NCI-H1105 treated with DMSO at 0.1 percent for 48 hours (cell line): ENCODE measurements at places on chromosomes 7 and 10.

- DNase-seq = no peak
Measured at GRCh38 chr10:73816917-73817729, 5.7 kb upstream of the NDST2 start.

DNA sequence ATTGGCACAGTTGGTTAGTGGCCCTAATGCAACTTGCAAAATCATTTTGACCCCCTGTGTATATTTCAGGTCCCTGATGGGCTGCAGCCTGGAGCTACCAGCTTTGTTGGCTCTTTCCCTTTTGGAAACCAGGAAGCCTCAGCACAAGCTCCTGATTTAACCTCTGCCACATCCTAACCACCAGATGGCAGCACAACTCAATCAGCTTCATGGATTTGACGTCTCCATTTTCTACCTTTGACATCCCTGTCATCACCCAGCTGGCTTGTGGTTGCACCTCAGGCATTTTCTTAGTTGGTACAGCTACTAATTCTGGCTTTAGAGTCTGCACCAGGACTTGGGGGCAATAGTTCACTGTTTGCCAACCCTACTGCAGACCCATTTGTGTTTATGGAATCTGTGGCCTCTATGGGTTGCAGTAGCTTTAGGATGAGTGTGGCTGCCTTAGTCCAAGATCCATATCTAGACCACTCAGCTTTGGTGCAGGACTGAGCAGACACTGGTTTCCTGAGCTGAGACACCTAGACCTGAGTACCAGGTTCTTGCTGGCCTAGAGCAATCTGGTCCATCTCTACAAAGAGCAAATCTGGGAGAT lies 456.2 kb downstream of the REEP3 start:
- peak; percentile 14 for DNase-seq

DNA sequence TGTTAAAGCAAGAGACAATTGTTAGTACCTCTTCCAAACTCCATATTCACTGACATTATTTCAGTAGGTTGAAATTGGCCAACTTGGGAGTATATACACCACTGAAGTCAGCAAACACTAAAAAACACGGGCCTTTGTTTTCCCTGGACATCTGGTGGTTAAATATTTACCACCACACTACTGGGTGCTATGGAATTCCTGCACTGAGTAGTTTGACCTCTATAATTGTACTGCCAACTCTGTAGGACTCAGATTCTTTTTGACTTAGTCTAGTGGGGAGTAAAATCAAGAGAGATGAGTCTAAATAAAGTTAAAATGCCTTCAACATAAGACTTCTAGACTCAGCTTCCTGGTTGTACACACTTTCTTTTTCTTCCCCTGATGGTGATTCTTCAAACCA lies 41.3 kb upstream of the TES start:
- no peak for DNase-seq

DNA sequence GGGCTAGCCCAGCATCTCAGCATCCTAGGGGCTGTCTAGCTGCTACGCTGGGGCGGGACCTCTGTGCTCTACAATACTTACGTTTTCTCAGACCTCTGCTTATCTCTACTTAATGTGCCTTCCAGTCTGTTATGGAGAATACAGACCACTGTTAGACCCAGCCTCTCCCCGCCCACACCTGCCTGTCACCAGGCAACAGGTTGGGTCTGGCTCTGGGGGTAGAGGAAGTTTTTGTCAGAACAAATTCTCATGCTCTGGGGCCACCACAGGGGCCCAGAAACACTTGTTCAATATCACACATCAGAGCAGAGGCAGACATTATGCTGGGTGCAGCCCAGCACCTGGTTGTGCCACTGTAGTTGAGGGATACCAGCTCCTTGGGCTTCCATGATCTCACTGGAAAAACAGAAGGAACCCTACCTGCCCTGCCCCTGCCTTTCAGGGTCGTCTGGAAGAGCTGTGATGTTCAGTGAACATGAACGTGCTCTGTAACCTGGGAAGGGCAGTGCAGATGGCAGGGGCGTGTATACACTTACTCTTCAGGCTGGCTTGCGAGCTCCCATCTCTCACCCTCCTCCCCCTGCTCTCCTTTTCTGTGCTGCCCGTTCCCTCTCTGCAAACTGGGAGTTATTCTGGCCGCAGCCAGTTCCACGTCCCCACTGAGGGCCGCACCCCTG lies 135.2 kb upstream of the PODXL start:
- no peak for DNase-seq

- no peak for DNase-seq
Measured at GRCh38 chr10:102254426-102254825, 9.1 kb downstream of the GBF1 start.

GRCh38 chr7:1078519-1078918 lies 9.4 kb upstream of the GPER1 start:
- no peak for DNase-seq

GRCh38 chr10:74930965-74931364 lies 104.6 kb downstream of the KAT6B start:
- peak; percentile 7 for DNase-seq

- no peak for DNase-seq
Measured at GRCh38 chr7:151754142-151754590, 122.7 kb downstream of the PRKAG2 start.

DNA sequence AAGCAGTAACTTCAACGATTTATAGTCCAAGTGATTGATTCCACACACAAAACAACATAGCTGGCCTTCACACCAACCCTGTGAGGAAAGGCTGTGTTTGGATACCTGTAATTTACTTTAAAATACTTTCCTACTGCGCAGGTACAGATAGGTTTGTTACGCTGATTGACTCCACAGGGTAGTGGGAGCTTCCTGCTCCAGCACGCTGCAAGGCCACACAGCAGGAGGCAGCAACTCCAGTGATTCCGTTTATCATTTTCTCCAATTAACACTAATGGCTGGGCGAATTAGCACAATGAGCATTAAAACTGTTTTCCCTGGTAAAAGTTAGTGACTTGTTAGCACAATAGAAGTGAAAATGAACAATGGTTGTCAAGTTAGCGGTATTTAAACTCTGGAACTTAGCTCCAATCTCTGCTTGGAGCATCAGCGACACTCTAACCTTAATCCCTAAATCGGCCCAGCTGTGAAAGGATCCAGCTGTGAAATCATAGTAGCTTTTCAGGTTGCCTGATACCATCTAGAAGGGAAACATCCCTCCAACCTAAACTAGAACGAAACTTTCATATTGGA lies 959 bp downstream of the DCLRE1C start:
- DNase-seq = no peak

- DNase-seq = peak; percentile 75
Measured at GRCh38 chr7:18345641-18346234, 149.8 kb upstream of the HDAC9 start.

GRCh38 chr7:55557666-55558188 lies 14.6 kb downstream of the VOPP1 start:
- DNase-seq = no peak

GRCh38 chr10:52551046-52551445 lies 221.5 kb downstream of the MBL2 start:
- DNase-seq = no peak

DNA sequence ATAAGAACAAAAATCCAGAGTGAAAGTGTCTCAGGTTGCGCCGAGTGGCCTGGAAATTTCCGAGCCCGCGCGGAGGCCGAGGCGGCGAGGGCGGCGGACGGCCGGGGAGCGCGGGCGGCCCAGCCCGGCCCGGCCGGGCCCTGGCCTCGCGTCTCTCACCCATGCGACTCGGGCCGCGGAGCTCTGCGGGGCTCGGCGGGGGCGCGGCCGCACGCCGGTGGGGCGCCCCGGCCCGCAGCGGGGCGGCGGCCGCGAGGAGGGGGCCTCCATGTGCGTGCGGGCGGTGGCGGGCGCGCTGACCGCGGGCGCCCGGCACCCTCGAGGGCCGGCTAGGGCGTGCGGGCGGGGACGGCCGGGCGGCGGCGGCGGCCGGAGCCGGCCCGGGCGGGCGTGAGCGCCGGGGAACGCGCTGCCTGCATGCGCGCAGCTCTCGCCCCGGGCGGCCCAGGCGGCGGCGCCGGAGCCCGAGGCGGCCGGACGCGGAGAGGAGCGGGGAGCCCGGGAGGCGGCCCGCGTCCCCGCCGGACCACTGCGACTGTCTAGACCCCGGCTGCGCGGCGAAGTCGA lies 302 bp upstream of the EN2 start:
- DNase-seq = no peak

DNA sequence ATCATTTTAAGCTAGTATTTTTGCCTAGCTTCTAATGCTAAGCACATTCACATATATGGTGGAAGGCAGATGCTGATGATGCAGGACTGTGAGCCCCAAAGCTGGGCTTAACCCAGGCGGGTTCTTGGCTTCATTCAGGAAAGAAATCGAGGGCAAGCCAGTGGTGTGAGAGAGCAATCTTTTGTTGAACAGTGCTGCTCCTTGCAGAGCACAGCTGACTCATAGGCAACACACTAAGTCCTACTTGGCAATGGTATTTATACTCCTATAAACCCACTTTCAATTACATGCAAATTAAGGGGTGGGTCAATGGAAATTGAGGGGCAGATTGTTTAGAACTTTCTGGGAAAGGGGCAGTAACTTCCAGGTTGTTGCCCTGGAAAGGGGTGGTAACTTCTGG lies 42.0 kb upstream of the CELF2 start:
- no peak for DNase-seq

GRCh38 chr7:80847027-80847426 lies 71.8 kb downstream of the SEMA3C start:
- DNase-seq = no peak

GRCh38 chr10:7788639-7789286 lies 786 bp downstream of the ATP5F1C start:
- DNase-seq = no peak

DNA sequence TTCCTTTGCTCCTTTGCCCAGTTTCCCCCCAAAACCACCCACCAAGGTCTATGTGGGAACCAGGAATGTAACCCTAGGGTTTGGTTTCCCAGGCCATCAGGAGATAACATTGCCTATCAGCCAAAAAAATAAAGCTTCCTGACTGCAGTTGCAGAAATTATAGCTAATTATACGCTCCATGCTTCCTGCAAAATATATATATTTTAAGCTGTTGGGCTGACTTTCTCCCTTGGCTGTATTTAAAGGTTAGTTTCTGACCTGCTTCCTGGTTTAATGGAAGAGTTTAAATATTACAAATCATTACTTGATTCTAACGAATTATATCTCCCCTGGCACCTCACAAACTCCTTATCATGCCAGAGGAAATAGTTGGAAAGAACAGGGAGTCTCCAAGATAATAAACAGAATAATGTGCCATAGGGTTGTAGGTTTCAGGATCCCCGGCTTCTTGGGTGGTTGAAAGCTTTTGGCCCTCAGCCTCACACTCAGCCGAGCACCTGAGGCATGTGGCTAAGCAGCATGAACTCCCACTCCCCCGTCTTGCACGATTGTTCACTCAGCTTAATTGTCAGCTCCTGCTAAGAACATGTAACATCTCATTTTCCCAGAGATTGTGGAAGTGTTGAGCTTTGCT lies 79.9 kb downstream of the FZD1 start:
- no peak for DNase-seq

GRCh38 chr10:88187472-88187871 lies 324.0 kb downstream of the PTEN start:
- DNase-seq = no peak

DNA sequence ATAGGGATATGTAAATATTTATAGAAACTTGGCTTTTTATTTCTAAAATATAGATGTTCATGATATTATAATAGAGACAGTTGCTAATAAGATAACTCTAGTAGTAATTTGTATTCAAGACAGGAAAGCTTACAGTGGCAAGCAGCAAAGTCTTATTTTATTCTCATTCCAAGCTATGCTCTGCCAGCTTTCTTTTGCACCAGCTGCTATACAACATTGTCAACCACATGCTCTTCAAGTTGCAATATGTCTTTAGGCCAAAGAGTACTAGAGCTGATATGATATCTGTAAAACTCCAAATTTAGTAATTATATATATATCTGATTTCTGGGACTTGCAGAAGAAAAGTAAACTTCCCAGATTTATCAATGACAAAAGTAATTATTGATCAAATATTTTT lies 350.1 kb downstream of the HGF start:
- no peak for DNase-seq

- DNase-seq = no peak
Measured at GRCh38 chr7:122307228-122307621, 2.7 kb upstream of the FEZF1 start.

GRCh38 chr7:106216517-106216922 lies 68.3 kb downstream of the NAMPT start:
- DNase-seq = no peak

DNA sequence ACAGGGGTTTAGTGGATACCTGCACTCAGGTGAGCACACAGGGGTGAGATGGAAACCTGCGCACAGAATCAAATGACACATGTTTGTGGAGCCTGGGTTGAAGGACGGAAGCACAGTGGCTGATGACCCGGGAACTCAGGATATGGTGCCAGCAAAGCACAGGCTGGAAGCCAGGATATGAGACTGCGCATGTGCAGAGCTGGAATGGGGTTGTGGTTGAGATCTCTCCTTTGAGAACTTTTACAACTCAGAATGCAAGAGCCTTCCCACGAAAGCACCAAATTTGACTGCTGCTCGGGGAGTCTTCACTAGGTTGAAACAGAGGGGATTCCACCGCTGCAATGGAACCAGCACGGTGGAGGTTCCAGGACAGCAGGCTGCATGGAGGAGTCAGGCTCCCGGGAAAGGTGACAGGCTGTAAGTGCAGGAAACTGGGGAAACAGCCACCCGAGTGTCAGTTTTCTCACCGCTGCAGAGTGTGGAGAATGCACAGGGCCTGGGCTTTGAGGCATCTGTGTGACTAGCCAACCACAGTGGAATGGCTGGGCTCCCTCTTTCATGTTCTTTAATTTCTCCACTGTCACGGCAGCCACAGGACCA lies 133.4 kb upstream of the TCERG1L start:
- DNase-seq = no peak

GRCh38 chr7:4134631-4135030 lies 547.5 kb upstream of the FOXK1 start:
- DNase-seq = no peak

GRCh38 chr10:55141892-55142291 lies 340.9 kb upstream of the PCDH15 start:
- no peak for DNase-seq

- no peak for DNase-seq
Measured at GRCh38 chr7:99229234-99229633, 21.3 kb upstream of the KPNA7 start.

- DNase-seq = no peak
Measured at GRCh38 chr7:44292876-44293560, 32.4 kb downstream of the CAMK2B start.

- DNase-seq = no peak
Measured at GRCh38 chr7:90968871-90969270, 295.4 kb upstream of the FZD1 start.

DNA sequence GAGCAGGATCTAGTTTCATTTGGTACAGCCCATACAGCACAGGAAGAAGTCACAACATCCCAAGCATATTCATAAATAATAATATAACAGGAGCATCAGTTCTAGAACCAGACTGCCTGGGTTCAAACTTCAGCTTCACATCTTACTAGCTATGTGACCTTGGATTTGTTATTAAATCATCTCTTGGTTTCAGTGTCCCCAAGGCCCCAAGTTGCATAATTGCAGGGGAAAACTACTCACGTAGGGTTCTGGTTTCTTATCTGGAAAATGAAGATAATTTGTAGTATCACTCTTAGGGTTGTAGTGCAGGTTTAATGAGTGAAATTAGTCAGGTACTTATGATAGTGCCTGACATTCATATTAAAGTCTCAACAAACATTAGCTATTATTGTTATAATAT lies 5.5 kb upstream of the IQUB start:
- no peak for DNase-seq

- DNase-seq = no peak
Measured at GRCh38 chr7:69482676-69483075, 115.6 kb upstream of the AUTS2 start.
